ENCODE measurements at places on chromosomes 16 and 17. TPM values are rescaled to one million over a fixed set of nuclear protein-coding genes. Genes with fewer than 3 reads are reported as not detected.

The NHLRC4 gene
- total RNA-seq: 1.1 TPM

The LYRM9 gene
- 2.4 TPM for total RNA-seq

The CRISPLD2 gene
- 0.19 TPM for total RNA-seq

The HES7 gene
- total RNA-seq: 1.5 TPM

The CNGB1 gene
- not detected for total RNA-seq
